Kidney glomerular epithelial cell (primary cell): ENCODE measurements at places on chromosomes 7 and 10.

- no peak for DNase-seq
These were observed 116.1 kb downstream of the INPP5A start for GRCh38 chr10:132653721-132654120.

DNA sequence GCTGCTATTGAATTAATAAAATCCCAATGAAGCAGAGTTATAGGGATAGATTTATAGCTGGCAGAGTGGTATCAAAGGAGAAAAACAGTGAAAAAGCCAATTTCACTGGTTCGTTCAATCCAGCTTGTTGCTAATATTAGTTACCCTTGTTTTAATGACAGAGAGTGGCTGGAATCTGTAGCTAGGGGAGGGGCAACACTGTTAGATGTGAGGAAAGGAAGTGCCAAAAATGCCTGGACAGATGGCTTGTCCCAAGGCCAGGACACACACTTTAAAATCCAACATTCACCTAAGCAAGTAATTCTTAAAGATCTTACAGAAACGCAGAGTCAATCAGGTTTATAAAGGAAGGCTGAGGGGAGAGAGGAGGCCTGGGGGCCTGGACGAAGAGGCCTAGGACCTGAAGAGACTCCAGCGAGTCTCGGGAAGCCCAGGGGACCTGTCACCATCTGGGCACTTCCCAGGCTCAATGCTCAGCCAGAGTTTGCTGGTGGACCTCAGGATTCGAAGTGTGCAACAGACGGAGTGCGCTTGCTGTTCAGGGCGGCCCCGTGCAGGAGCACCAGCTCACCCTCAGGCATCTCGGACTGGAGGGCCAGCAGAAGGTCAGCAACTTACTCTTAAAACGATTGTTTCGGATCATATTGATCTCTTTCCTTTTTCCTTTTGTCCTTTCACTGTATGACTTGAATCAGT, 36.7 kb downstream of the TMEM248 start:
- DNase-seq: no peak

GRCh38 chr10:42896735-42897134, 114.1 kb downstream of the BMS1 start:
- DNase-seq: no peak

DNA sequence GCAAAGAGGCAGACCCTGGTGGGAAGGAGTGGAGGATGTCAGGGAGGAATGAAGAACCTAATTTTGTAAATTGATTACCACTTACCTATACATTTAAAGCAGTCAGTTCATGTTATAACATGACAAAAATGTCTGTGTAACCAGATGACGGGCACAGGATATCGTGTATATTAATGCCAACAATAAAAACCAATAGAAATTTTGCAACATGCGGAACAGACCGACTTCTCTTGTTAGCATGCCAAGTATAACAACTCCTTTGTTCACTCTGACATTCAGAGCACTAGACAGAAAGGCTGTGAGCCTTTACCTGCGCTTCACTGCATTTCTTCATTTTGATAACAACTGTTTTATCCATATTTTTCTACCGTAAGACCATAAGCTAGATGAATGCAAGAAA, 29.9 kb downstream of the CDK6 start:
- DNase-seq: no peak

GRCh38 chr7:37028909-37029440, 304.7 kb upstream of the AOAH start:
- no peak for DNase-seq

GRCh38 chr10:60043561-60044241, 137.3 kb upstream of the CCDC6 start:
- DNase-seq: no peak

GRCh38 chr7:22387583-22387982, 30.6 kb upstream of the RAPGEF5 start:
- no peak for DNase-seq

GRCh38 chr7:126662856-126663255, 589.9 kb downstream of the GRM8 start:
- DNase-seq: no peak

DNA sequence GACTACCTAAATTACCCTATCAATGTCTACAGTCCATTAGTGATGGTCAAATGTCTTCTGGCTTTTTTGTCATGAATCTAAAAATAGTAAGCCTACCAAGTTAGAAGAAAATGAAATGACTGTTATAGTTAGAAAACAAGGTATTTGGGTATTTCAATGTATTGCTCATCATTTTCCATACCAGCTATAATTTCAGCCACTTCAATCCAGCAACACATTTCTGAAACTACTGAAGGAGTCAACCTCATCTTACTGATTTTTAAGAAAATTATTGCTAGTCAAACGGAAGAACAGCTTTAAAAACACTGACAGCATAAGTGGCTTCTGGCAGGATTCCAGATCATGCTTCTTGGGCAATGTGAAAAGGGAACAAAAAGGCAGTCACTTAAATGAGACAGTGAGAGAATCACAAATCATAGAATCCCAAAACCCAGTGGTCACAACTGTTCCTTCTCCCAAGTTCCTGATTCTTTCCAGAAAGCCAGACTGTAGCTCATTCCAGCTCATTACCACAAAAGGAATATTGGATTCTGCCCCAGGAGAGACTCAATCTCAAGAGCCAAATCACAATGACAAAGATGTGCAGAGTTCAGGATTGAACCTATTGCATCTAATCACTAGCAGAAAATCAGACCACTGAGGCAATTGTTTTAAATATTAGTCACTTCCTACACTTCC, 61.2 kb upstream of the LRRN3 start:
- DNase-seq: no peak

GRCh38 chr7:130723784-130724183, 10.2 kb downstream of the KLF14 start:
- no peak for DNase-seq
